Activated CD4-positive, CD25-positive, alpha-beta regulatory T cell (primary cell): ENCODE measurements at places on chromosomes 1 and 21.

DNA sequence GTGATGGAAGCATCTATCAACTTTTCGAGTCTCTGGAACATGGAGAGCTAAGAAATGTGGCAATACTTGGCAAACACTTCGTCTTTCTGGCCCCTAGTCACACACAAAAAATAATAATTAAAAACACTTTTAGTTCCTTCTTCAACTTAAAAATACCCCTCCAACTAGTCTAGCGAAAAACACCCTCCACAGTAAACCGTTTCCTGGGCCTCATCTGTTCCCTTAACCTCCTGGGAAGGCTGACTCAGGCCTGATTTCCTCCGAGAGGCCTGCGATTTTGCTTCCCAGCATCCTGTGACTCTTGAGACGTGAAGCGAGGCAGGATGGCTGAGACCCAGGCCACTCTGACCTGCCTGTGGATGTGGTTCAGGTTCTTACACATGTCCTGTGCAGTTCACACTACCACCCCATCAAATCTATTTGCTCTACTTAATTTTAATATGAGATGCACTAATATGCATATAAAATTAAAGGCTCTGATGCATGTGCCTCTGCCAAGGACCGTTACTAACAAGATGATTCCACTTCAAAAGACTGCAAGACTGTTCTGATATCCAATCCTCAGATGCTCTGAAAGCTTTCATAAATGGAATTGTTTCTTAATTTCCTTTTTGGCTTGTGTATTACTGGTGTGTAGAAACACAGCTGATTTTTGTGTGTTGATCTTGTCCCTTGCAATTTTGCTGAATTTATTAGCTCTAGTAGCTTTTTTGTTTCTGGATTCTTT lies 3.5 kb downstream of the NAV1 start:
- DNase-seq: no peak

DNA sequence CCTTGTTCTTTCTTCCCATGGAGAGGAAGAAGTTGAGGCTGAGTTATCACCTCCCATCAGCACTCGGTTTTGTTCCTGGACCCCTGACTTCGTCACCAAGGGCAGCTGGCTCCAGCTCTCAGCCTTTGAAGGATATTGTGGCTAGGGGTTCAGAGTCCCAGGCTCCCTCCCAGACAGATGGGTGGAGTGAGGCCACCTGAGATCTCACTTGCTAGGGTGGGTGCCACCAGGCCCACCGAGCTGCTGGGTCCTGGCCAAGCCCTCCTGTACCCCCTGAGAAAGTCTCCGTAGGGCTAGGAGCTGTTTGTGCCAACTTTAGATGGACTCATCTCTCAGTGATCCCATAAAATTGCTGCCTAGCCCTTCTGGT lies 6.9 kb downstream of the MX2 start:
- no peak for DNase-seq

GRCh38 chr1:113401728-113402127 lies 11.4 kb downstream of the MAGI3 start:
- no peak for DNase-seq

- no peak for DNase-seq
Observed at GRCh38 chr1:196910215-196910614, 22.4 kb downstream of the CFHR4 start.

DNA sequence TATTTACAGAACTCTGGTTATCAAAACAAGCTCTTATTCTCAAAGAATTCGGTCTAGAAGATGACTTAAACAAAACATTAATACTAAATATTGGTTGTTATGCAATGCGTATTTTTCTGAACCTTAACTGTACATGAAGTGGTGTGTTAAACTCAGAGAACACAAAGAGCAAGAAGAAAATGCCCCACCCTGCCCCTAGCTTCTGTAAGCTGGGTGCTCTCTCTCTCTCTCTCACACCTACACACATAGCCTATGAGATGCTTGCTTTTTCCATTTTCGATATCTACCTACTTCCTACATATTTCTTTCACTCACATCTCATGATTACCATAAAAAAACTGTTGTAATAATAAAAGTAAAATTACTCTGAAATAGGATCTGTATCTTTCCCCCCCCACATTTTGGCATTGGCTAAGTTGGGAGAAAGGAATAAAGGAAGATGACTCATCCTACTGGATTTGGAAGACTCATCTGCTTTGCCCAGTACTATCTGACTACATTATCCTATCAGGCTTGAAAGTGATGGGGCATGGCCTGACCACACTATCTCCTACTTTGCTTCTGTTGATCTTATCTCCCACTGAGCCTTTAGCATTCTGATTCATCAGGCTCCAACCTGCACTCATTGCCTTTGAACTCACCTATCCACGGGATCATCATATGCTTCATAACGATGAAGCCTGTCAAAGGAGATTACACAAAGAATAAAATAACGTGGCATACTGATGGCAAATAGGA lies 2.9 kb downstream of the CRYZ start:
- no peak for DNase-seq

GRCh38 chr1:87200875-87201638 lies 127.6 kb upstream of the LMO4 start:
- no peak for DNase-seq
